ENCODE measurements at places on chromosomes 12 and 14. TPM values are rescaled to one million over a fixed set of nuclear protein-coding genes. Genes with fewer than 3 reads are reported as not detected.
A peak's percentile ranks its signal among the peaks of the same experiment; 100 is the strongest.

DNA sequence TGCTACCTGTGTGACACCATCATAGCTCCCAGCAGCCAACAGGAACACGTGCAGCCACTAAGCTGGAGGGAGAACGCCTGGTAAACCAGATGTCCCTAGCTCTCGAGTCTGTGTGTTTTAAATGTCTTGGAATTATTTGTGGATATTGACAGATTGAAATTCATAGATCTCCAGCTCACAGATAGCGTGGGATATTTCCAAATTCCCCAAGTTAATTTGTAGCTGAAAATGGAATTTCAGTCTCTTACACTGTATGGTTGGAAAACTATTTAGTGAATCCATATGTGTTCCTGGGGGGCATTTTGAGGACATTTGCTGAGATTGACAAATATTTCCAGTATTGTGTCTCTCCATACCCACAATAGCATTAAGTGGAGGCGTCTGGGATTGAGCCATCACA is 618.6 kb upstream of the TMEM132C start:
- no peak for DNase-seq

GRCh38 chr14:31138301-31138700 is 69.3 kb downstream of the HECTD1 start:
- peak; percentile 44 for DNase-seq

Gene PAH
- not detected for total RNA-seq

DNA sequence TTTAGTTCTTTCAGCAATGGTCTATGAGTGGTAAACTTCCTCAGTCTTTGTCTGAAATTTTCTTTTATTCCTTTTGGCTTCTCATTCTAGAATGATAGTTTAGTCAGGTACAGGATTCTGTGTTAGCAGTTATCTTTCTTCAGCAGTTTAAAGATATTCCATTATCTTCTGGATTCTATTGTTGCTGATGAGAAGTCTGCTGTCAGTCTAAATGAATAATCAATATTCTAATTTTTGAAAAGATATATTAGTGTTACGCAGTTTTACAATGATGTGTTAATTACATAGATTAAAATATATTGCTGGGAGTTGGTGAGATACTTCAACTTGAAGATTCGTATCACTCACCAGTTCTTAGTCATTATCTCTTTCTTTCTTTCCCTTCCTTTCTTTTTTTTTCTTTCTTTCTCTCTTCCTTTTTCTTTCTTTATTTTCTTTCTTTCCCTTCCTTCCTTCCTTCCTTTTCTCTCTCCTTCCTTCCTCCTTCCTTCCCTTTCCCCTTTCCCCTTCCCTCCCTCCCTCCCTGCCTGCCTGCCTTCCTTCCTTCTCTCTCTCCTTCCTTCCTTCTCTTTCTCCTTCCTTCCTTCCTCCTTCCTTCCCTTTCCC is 17.8 kb downstream of the CACNA1C start:
- no peak for DNase-seq

- DNase-seq: no peak
Observed at GRCh38 chr14:65471038-65471878, 58.7 kb downstream of the FUT8 start.

DNA sequence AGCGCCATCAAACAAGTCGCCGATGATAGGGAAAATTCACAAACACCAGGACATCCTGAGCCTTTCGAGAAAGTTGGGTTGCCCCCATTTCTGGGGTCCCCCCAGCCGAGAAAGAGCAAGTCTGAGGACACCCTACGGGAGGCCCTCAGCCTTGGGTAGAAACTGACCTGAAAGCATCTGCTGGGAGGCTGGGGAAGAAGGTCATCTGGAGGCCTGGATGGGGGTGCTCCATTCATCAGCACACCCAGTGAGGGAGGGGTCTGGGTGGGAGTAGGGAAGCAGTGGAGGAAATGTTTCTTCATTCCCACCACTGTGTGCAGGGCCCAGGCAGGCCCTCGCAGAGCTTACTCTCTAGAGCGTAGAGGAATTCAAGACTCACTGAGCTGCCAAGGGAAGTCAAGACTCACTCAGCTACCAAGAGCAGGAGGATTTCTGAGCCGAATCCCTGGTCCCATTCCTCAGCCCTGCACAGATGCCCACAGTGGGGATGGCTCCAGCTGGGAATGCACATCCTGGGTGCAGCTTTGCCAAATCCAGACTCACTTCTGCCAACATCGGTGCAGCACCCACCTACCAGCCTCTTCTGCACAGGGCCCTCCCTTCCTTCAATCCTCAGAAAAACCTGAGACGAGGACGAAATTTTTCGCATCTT is 38.1 kb downstream of the DIO3 start:
- no peak for DNase-seq

Gene TAS2R19
- 7.8 TPM for total RNA-seq

DNA sequence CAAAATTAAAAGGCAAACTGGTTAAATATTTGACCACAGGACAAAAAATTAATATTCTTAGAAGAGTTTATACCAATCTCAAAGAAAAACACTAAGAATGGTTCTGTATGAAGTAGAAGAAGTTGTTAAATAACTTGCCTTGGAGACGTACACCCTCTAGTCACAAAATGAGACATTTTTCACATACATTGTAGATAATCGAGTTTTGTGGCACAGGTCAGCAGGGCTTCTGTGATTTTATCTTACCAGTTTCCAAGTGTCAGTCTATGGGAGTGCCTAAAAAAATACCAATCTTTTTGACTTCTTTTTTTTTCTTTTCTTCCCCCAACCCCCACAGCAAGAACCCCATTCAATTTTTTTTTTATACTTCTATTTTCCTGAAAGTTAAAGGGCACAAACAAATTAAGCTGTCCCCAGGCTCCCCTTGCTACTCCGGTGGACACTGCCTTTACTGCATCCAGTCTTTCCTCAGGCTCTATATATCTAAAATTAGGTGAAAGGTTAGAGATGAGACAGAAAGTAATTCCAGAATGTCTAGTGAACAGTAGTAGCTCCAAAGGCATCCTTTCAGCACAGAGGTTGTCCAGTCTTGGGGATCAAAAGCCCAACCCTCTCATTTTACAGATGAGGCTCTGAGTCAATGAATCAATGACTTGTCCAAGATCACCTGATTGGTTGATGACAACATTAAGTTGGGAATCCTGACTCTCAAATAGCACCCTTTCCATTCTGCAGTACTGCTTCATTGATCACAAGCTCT is 6.2 kb downstream of the LIMA1 start:
- no peak for DNase-seq

DNA sequence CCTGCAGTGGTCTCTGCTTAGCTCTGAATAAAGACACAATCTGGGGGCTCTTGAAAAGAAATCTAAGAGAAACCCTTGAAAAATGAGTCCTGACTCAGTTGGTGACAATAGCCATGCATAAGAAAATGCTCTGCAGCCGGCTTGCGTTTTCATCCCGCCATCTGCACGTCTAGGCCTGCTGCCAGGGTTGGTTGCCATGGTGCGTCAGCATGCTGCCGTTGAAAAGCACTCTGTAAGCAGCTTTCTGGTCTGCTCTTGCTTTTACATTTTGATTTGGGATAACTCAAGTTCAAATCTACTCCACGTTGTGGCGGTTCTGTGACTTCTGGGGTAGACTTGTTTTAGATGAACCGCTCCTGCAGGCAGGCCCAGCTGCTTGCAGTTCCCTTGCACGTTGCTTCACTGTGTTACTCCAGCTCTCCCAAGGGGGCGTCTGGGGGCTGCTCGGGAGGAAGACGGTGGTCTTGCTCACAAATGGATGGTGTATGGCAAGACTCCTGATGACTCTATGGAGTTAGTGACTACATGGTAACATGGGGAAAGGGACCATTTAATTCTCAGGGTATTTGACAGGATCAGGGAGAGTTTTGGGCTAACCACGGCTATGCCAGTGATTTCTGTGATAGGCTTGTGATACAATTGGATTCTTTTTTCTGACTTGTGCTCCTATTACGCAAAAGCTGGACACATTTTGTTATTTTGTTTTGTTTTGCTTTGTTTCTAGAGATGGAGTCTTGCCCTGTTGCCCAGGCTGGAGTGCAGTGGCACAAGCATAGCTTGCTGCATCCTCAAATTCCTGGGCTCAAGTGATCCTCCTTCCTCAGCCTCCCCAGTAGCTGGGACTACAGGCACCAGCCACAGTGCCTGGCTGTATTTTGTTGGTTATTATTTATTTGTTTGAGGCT is 15.8 kb downstream of the WNT5B start:
- DNase-seq: peak; percentile 83

DNA sequence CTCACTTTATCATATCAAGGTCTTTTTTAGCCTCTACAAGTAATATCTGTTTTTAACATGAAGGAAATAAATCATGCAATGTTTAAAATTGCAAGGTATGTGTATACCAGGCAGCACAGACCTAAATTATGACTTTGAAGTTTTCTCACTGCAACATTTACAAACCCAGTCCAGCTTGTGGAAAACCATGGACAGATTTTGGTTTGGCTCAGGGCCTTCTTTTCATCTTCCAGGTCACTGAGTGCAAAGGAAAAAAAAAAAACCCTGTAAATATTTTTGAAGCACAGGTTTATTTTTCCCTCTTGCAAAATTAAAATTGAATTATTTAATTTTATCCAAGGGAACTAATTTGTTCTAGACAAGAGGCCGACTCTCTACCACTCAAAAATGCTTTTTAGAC is 13.8 kb downstream of the MGP start:
- DNase-seq: no peak

- DNase-seq: peak; percentile 97
Observed at GRCh38 chr12:57893431-57894353, 47.2 kb upstream of the CTDSP2 start.

GRCh38 chr12:48779869-48780268 is 9.0 kb downstream of the ADCY6 start:
- peak; percentile 60 for DNase-seq

Data from fibroblast of villous mesenchyme (primary cell).